ENCODE measurements at places on chromosomes 7 and 10.
A peak's percentile ranks its signal among the peaks of the same experiment; 100 is the strongest.

GRCh38 chr10:122530177-122530576 is 30.4 kb upstream of the DMBT1 start:
- DNase-seq, result no peak

DNA sequence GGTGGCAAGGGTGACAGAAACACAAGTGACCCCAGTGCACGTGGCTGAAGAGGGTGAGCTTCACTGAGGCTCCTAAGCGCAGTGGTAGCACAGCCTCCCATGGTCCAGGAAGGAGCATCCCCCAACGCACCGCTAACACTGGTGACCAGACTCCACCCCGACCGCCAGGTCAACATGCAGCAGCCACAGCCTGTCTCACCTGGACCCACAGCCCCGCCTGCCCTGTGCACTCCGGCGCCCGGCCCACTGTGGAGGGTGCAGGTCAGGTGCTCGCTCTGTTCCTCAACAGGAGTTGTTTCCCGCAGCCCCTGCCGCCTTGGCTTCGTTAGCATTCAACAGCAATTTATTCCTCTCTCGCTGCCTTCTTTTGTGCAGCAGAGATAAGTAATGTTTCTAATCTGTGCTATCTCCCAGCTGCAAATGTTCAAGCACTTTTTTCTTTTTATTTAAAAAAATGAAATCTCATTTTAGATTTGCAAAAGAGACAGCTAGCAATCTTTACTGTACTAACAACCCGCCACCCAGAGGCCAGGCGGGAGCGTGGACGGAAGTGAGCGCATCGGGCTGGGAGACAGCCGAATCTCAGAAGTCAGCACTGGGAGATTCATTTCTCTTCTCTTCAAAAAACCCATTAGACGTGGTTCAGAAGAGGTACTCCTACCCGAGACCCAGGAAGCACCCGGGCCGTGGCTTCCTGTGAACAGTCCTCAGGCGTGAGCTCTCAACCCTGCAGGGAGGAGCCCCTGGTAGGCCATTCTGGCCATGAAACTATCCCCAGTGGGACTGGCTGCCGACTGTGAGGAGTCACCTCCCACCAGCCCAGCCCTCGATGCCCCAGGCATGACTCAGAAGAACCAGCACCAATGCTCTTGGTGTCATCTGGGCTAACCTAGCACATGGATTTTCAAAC is 133.4 kb downstream of the MAD1L1 start:
- DNase-seq, result peak; percentile 21

GRCh38 chr7:44306606-44307005 is 18.8 kb downstream of the CAMK2B start:
- DNase-seq, result no peak

- DNase-seq, result no peak
Observed at GRCh38 chr10:71344993-71345480, 26.0 kb downstream of the SLC29A3 start.

DNA sequence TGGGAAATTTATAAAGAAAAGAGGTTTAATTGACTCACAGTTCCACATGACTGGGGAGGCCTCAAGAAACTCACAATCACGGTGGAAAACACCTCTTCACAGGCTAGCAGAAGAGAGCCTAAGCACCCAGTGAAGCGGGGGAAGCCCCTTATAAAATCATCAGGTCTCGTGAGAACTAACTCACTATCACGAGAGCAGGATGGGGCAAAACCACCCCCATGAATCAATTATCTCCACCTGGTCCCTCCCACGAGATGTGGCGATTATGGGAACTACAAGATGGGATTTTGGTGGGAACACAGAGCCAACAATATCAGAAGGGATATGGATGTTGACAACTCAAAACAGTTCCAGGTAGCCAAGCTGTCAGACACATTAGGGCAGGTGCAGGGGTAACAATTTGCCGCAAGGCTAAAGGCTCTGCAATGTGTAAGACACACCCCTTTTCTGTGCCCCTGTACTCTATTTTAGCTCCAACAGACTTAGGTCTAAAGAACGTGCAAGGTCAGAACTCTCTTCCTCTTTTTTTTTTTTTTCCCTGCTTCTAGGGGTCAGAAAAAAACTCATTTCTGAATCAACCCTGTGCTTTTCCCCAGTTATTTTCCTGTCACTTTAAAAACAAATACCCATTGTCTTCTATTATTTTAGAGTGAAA is 30.7 kb upstream of the RBM20 start:
- no peak for DNase-seq

GRCh38 chr7:1873857-1874589 is 203.9 kb downstream of the ELFN1 start:
- no peak for DNase-seq

- no peak for DNase-seq
Observed at GRCh38 chr7:33903791-33904680, 1.3 kb upstream of the BMPER start.

- DNase-seq, result no peak
Observed at GRCh38 chr7:133253519-133253875, 619 bp downstream of the EXOC4 start.

GRCh38 chr7:90692947-90693346 is 96.8 kb downstream of the CDK14 start:
- DNase-seq, result no peak

- no peak for DNase-seq
Observed at GRCh38 chr7:107690611-107691010, 30.0 kb downstream of the SLC26A4 start.

DNA sequence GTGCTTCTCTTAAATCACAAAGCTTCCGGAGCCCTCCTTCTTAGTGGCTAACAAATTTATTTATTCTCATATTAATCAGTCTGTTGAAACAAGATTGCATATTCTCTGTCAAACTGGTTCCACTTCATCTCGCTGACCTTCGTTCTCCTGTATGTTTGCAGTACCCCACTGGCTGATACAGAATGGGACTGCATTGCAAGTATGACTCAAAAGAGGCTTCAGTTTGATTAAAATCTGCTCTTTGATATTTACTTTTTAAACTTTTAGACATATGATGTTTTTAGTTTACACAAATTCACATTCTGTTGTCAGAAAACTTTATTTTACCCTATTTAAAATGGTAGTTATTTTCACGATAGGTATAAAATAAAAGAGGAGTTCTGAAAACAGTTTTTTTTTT is 14.3 kb upstream of the ARHGAP12 start:
- no peak for DNase-seq

DNA sequence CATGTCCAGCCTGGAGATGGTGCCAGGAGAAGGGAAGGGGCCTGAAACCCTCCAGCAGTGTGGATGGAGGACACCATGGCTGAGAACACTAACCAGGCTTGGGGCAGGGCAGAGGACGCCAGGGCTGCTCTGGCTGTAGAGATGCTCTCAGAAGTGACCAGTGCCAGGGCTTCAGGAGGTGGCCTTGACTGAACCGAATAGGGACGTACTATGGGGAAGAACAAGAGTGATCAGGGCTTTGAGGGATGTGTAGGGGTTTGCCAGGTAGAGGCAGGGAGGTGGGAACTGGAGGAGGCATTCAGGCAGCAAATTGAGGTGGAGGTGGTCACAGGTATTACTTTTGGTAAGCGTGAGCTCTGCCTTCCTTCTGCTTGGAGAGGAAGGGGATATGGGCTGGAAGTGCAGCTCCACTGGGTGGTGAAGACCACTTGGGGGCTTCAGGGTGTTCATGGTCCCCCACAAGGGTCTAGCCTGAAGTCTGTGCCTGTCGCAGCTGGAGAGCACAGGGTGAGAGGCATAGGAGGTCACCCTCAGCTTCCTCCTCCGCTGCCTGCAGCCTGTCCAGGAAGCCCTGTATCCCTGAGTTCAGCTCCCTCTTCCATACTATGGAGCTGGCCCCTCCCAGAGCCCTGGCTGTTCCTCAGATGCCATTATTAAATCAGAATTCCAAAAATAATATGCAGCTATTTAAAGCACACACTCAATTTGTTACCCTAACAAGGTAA is 27.8 kb downstream of the ADCY1 start:
- no peak for DNase-seq

GRCh38 chr10:61284222-61284890 is 168.8 kb downstream of the TMEM26 start:
- no peak for DNase-seq

DNA sequence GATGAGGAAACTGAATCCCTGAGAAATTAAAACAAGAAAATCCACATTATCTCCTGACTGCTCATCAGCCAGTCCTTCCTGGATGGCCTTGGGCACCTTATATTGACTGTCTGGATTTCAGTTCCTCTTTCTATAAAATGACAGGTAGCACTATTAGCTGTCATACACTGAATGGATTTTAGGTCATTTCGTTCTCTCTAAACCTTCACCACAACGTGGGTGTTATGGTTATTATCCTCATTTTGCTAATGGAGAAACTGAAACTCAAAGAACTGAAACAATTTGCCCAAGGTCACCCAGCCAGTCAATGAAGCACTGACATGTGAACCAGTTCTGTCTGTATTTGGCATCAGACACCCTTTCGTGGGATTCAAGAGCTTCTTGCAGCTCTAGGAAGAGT is 193.8 kb downstream of the CYP26A1 start:
- no peak for DNase-seq

DNA sequence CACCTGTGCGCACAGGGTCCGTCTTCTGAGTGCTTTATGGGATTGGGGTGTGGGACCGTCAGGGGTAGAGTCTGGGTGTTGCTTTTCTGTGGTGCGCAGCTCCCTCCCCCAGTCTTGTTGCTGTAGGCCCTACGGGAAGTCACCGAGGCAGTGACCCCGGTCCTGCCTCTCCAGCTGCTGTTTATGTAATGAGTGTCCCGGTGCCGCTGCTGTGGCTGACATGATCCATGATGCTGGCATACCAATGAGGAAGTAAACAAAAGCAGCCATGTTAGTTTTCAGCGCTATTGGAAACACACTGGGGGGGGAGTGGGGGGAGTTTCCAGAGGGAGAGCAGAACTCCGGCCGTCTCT is 1.1 kb downstream of the TRIM8 start:
- no peak for DNase-seq

DNA sequence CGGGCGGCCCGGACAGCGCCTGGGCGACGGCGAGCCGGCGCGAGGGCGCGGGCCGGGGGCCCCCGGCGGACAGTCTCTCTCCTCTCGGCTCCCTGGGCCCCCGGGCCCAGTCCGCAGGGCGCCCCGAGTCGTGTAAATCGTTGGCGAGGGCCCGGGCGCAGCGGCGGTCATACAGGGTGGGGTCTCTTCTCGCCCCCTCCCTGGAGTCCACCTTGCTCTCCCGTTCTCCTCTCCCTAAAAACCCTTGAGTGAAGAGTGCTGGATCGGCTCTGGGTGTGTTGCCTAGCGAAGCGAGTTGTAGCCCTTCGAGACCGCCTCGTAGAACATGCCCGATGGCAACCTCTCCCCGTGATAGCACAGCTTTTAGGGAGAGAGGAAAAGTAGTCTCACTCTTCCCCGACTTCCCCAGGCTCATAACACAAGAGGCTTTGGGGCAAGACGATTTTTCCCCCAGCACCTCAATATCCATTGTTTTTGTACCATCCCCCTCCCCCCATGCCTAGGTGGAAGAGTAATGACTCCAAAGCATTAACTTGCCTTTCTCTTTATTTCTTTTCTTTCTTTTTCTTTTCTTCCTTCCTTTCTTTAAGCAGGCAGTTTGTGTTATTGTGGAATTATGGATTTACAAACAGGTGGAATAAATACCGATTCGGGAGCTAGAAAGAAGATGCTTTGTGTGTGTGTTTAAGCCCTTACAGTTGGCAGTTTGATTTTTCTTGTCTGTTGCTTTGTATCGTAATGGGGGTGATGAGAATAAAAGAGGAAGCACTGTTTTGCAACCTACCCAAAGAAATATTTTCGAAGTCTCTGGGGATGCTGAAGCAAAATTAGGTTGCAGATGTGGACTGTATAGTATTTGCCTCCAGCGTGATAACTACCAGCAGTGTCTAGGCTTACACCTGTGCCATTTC is 822 bp downstream of the SHOC2 start:
- DNase-seq, result no peak

GRCh38 chr7:38950309-38950708 is 27.4 kb upstream of the POU6F2 start:
- no peak for DNase-seq

- no peak for DNase-seq
Observed at GRCh38 chr10:90195288-90195840, 494.0 kb downstream of the KIF20B start.

DNA sequence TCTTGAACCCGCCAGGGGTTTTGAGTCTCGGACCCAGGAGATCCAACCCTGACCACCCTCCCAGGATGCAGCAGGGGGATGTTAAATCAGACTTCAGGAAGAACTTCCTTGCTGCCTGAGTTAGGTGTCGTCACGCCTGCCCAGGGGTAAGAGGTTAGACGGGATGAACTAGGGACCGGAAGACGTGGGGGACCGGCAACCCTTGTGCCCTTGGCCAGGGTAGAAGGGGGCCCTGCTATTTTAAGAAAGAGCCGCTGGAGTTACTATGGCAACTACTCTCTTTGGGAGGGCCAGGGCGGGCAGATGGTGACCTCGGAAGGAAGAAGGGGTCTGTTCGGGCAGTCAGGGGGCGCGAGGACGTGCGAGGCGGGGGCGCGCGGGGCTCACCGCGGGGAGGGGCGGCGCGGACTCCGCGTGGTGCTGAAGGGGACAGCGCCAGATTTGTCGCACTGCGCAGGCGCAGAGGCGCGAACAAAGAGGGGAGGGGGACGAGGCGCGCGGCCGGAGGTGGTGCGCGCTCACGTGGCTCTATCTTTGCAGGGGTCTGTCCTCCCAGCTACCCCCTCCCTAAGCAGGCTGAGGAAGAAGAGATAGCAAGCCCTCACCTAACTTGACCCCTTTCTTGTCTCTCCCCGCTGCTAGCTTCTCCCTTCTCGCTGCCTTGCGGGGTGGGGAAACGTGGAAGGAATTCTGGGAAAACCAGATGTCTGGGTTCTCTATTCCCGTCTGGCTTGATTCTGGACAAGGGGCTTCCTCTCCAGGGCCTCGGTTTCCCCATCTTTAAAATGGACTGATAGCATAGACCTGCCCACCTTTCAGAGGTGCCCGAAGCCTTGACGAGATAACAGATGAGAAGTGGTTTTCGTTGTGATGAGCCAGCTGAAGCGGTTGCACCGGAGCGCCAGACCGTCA is 940 bp upstream of the PSD start:
- DNase-seq, result no peak

DNA sequence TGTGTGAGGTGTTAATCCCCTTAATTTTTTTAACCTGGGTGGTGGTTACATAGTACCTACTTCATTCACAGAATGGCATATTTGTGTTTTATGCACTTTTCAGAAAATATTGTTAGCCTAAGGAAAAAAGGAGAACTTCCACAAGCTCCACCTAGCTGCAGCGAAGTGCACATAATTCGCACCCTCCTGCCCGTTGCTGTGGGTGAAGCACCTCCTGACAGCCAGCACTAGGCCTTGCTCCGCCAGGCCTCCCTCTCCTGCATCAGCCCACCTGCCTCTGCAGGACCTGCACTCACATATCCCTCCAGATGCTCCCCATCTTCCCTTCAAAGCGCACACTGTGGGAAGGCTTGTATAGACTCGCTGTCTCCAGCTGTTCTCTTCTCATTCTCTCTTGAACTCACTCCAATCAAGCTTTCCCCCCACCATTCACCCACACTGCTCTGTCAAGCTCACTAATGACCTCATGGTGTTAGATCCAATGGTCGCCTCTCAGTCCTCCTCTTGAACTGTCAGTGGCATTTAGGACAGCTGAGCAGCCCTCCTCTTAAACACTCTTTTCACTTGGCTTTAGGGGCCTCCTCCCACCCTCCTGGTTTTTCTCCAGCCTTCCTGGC is 20.7 kb upstream of the GRID1 start:
- DNase-seq, result no peak

Measured in stimulated activated CD8-positive, alpha-beta memory T cell treated with anti-CD3 and anti-CD28 coated beads, Interleukin-15, amount 100 ng/mL, for 4 hours (primary cell).